Right kidney (tissue), 9 donors: ENCODE measurements at places on chromosomes 4 and X.

DNA sequence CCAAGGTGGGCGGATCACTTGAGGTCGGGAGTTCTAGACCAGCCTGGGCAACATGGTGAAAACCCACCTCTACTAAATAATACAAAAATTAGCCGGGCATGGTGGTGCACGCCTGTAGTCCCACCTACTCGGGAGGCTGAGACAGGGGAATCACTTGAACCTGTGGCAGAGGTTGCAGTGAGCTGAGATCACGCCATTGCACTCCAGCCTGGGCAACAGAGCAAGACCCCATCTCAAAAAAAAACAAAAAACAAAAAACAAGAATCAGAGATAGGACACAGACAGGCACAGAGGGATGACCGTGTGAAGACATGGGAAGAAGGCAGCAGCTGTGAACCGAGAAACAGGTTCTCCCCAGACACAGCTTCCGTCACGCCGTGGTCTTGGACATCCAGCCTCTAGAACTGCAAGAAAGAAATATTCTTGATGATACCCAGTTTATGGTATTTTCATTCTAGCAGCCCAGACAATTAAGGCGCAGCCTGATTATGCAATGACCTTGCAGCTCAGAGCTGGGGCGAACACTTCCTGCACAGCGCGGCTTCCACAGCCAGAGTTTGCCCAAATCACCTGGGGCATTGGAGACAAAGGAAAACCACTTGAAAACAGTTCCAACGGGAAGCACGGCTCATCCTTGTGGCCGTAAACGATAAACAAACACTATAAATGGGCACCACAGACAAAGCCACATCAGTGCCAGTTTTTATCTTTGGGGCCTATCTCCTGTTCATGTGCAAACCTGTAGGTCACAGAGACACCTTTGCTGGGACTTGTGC lies 4.2 kb upstream of the ARSD start:
- no peak for DNase-seq

DNA sequence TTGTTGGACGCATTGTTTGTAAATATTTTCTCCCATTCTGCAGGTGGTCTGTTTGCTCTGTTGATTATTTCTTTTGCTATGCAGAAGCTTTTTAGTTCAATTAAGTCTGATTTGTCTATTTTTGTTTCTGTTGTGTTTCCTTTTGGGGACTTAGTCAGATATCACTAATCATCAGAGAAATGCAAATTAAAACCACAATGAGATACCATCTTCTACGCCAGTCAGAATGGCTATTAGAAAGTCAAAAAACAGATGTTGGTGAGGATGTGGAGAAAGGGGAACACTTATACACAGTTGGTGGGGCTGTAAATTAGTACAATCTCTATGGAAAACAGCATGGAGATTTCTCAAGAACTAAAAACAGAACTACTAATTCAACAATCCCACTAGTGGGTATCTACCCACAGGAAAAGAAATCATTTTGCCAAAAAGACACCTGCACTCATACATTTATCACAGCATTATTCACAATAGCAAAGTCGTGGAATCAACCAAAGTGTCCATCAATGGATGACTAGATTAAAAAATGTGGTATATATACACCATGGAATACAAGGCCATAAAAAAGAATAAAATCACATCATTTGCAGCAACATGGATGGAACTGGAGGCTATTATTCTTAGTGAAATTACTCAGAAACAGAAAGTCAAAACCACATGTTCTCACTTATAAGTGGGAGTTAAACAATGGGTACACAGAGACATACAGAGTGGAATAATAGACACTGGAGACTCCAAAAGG lies 8.1 kb downstream of the COQ2 start:
- no peak for DNase-seq

DNA sequence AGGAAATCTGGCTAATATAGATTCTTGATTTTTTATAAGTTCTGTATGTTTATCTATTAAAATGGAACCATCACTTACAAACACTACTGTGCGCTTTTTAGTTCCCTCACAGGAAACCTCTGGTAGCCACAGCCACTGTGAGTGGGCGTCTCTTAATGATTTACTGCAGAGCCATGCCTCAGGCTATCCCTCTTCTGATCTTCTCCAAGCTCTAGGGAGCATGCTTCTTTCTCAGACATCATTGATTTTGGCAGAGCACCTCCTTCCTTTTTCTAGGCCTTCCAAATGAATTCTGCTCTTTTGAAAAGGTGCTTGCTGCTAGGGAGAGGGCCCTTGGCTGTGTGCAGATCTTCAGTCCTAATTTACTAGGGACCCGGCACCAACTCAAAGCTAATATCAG lies 61.1 kb upstream of the STS start:
- DNase-seq, result no peak

DNA sequence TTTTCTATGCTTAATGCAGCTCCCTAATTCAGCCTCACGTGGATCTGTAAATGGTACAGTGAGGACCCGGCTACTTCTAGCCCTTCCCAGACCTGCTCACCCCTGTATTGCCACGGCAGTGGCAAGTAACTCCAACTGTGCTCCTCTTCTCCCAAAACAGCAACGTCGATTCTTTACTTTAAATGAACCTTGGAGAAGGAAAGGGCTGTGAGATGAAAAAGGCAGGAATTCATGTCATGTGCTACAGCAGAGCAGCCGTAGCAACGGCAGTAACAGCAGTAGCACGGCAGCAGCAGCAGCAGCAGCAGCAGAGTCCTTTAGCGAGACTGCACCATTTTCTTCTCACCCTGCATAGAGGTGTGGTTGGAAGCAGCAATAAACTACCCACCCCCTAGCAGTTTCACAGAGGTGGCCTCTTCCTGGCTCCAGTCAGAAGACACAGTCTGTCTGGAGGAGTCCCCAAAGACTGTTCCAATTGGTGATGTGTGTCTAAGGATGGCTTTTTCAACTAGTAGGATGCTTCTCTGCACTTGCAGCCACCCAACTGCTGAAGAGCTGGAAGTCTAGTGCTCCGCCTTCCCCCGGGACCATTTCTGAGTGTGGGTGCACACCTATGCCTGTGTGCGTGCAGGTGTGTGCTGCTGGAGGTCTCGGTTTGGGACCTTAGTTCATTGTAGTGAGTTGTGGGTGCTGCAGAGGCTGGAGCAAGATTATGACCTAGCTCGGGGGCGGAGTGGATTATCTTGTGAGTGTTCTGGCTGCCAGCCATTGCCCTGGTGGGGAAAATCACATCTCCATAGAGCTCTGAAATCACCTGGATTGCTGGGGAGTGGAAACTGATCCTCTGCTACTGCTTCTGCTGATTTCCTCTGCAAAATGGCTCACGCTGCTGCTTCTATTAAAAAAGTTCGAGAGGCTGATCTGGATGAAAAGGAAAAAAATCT lies 67.2 kb downstream of the ANK2 start:
- peak; percentile 62 for DNase-seq

DNA sequence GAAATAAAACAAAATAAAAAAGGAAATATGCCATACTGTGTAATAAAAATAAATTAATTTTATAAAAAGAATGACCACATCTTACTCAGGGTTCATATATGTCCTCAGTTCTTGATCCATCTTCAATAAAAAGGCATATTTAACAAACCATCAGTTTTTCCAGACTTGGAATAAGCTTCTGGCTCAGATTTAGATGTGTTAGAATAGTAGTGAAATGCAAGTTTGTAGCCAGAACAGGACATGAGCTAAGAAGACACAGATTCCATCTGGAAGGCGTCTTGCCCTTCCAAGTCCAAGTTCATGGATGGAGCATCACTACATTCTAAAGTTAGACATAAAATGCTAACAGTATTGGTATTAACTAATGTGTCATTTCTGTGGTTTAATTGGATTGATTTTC lies 10.3 kb upstream of the LSM6 start:
- DNase-seq, result no peak

GRCh38 chr4:38273407-38273806 lies 313.2 kb downstream of the PTTG2 start:
- no peak for DNase-seq

- peak; percentile 33 for DNase-seq
Observed at GRCh38 chrX:39866229-39866628, 231.5 kb downstream of the BCOR start.

- DNase-seq, result no peak
Observed at GRCh38 chr4:87961993-87962392, 13.5 kb upstream of the SPP1 start.

- DNase-seq, result no peak
Observed at GRCh38 chr4:7647600-7648543, 213.1 kb upstream of the PSAPL1 start.

DNA sequence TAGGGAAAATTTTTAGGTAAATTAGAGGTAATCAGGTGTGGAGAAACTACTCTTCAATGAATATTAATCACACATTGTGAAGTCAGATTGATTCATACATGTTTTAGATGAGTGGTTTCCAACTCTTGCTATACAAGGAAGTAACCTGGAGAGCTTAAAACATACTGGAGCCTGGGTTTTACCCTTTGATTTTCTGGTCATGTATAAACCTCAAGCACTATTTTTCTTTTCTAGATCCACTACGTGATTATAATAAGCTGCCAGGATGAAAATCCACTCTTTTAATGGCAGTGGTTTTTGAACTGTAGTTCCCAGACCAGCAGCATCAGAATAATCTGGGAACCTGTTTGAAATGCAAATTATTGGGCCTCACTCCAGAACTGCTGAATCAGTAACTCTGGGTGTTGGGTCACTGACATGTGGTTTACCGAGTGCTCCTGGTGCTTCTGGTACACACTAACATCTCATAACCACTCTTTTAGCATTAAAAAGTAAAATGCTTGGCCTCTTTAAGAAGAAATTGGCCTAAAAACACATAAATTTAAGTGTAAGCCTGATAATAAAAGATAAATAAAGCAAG lies 63.4 kb downstream of the DCAF12L1 start:
- DNase-seq, result no peak

DNA sequence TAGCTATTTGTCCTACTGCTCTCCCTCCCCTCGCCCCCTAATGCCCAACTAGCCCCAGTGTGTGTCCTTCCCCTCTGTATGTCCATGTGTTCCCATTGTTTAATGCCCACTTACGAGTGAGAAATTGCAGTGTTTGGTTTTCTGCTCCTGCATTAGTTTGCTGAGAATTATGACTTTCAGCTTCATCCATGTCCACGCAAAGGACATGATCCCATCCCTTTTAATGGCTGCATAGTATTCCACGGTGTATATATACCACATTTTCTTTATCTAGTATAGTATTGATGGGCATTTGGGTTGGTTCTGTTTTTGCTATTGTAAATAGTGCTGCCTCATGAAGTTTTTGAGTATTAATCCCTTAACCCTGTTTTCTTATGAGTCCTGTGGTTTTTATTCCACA lies 33.6 kb upstream of the CFAP299 start:
- DNase-seq, result no peak

DNA sequence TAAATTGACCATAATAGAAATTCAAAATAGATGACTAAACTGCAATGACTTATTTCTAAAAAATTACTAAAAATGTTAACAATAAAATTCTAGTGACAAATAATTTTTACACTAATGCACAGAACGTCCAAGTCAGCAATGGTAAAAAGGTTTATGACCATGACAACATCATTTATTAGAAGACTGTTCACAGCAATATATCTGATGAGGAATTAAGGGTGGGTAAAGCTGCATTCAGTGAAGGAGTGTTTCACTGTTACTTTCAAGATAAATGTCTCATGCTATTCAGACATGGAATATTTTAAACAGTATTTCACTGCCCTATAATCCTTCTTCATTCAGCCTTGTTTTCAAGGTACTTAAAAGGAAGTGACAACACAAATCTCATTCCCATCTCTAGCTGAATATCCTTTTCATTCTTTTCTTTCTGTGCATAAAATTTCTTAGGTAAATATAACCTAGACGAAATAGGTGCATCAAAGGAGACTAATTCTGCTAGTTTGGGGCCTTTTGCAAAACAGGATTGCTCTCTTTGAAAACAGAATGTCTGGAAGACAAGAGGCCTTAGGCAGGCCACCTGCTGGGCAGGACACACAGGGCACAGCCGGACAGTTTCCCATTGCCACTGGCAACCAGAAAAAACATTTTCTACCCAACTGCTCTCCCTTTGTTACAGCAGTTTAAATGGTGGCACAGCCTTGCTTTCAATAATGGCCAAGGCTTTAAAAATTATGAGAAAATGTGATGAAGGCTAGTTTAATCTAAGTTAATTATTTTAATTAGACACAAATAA lies 600.3 kb downstream of the SPRY1 start:
- DNase-seq, result no peak

DNA sequence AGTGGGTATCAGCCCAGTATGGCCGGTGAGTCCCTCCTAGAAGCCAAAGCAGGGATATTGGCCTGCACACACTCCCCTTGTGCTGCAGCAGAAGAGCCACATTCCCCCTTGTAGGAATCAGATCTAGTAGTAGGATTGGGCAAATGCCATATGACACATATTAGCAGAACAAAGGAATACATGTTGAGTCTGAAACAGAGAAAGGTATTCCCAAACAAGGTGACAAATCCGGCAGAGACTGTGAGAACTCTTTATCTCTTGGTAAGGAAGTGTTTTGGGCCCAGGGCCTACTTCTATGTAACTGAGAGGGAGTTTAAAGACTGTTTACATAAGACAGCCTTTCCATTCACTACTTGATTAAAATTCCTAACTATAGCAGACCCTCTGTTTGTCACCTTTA lies 1382.0 kb downstream of the FAM133A start:
- no peak for DNase-seq

- no peak for DNase-seq
Observed at GRCh38 chr4:79281566-79282359, 44.1 kb downstream of the NAA11 start.

DNA sequence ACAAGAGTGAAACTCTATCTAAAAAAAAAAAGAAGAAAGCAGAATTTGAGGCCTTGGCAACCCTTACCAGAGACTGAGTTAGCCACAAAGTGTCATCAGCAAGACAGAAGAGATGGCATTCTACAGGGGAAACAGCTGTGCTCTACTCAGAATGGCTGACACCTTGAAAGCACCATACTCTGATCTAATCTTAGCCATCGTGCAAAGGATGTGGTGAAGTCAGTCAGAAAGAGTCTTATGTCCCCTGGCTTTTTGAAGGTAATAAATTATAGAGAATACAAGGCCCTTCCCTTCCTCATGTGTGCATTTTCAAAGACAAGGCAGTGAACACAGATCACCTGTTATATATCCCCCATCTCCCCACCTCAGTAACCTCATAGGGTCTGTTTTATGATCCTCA lies 13.2 kb downstream of the CLNK start:
- DNase-seq, result no peak

DNA sequence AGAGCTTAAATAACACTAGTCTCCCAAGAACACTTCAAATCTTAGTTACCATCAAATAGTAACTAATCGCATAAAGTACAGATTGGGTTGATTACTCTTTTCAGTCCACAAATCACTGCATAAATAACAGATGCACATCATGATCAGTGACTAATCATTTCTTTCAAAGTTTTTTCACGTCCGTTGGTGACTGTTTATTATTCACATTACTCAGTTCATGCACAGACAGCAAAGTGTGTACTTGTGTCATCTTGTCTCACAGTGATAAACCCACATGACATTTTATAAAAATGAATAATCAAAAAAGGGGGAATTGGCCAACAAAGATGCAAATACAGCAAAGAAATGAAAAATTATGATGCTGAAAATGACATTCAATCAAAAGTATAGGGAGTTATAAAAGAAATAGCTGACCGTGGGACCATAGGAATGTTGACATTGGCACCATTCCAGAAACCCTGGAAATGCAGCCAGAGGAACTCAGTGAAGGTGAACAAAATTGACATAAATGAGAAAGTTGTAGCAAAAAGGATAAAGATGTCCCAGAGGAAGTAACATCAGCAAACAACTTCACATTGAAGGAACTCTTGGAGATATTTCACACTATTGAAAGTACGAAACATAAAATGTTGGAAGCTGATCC lies 161.5 kb downstream of the SOX3 start:
- no peak for DNase-seq

GRCh38 chr4:89111833-89112563 lies 665 bp downstream of the TIGD2 start:
- no peak for DNase-seq
